Right ventricle myocardium superior (tissue), 1 donor: ENCODE measurements at places on chromosomes 1 and 21.

GRCh38 chr1:202807926-202808757, at the start of gene KDM5B:
TSS of gene KDM5B (minus strand) at chr1:202808421. CDS start at chr1:202808305, 116 bp downstream.
- peak; percentile 84 for DNase-seq

DNA sequence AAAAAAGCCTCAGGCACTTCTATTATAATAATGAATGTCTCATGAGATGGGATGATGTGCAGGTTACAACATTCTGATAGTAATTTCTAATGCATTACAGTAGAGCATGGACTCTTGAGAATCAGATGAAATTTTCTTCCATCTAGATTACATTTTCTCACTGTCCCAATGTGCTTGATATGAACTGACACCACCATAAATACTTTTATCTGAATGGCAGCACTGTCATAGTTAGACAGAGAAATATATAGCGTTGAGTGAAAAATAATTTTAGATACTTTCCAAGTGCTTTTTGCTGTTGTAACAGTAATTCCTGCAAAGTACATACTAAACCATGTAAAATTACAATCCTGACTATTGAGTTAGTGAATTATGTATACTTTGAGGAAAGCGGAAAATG, 630.1 kb downstream of the BRINP3 start:
- no peak for DNase-seq

- no peak for DNase-seq
Measured at GRCh38 chr1:159827102-159827490, 423 bp downstream of the SLAMF8 start.

GRCh38 chr1:109394591-109395281, 3.0 kb downstream of the SORT1 start:
- no peak for DNase-seq
